Calu3 (cell line): ENCODE measurements at places on chromosomes 1 and 21. TPM values are rescaled to one million over a fixed set of nuclear protein-coding genes. Genes with fewer than 3 reads are reported as not detected.

Gene DNTTIP2
- total RNA-seq, result 71.8 and 76.7 TPM in 2 replicates

Gene DYNLT5
- not detected in 2 replicates for total RNA-seq

Gene AMIGO1
- total RNA-seq, result 1.3 and 1.5 TPM in 2 replicates

Gene KLF17
- total RNA-seq, result not detected in 2 replicates

Gene PTGFR
- 0.35 and 0.37 TPM in 2 replicates for total RNA-seq

Gene HJV
- not detected in 2 replicates for total RNA-seq

Gene PTGFRN
- 29.4 and 44.6 TPM in 2 replicates for total RNA-seq

Gene RGS13
- total RNA-seq, result not detected in 2 replicates

Gene GABRD
- total RNA-seq, result 0.81 TPM in 1 of 2 replicates, not detected in the other

Gene PGLYRP4
- 0.38 TPM in 1 of 2 replicates, not detected in the other for total RNA-seq

Gene ATP1A2
- total RNA-seq, result not detected in 2 replicates

Gene SDC3
- total RNA-seq, result 15.0 and 20.5 TPM in 2 replicates

Gene BMP8B
- total RNA-seq, result 6.2 and 6.8 TPM in 2 replicates

Gene OR2T2
- total RNA-seq, result not detected in 2 replicates
